ENCODE measurements at places on chromosomes 2 and 18.

DNA sequence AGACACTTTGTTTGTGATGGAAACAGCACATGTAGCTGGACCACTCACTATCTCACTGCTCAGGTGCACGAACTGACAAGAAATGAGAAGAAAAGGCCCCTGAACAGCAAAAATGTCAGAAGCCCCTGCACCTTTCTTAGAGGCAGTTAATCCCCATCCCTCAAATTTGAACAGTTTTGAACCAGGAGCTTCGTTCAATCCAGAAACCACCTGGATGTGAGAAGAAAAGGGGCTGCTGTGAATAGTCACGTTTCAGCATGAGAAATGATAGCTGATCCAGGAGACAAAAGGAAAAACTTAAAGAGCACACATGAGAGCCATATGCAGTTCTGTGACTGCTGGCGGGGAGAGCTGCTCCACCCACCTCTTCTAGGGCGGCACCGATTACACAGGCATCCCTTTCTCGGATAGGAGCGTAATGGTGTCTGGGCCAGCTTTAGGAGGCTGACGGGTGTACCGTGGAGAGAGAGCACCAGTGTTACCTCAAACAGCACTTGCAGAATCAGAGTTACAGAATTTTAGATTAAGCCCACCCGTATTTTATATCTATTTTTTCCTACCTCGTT lies 117.0 kb upstream of the EML6 start:
- DNase-seq = peak; percentile 55

DNA sequence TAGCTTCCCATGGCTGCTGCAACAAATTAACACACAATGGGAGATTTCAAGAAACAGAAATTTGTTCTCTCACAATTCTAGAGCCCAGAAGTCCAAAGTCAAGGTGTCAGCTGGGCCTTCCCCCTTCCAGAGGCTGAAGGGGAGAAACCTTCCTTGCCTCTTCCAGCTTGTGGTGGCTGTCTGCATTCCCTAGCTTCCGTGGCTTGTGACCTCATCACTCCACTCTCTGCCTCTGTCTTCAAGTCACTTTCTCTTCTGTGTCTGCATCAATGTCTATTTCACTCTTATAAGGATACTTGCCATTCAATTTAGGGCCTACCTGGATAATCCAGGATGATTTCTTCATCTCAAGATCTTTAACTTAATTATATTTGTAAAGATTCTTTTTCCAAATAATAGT lies 16.8 kb upstream of the SRBD1 start:
- no peak for DNase-seq

DNA sequence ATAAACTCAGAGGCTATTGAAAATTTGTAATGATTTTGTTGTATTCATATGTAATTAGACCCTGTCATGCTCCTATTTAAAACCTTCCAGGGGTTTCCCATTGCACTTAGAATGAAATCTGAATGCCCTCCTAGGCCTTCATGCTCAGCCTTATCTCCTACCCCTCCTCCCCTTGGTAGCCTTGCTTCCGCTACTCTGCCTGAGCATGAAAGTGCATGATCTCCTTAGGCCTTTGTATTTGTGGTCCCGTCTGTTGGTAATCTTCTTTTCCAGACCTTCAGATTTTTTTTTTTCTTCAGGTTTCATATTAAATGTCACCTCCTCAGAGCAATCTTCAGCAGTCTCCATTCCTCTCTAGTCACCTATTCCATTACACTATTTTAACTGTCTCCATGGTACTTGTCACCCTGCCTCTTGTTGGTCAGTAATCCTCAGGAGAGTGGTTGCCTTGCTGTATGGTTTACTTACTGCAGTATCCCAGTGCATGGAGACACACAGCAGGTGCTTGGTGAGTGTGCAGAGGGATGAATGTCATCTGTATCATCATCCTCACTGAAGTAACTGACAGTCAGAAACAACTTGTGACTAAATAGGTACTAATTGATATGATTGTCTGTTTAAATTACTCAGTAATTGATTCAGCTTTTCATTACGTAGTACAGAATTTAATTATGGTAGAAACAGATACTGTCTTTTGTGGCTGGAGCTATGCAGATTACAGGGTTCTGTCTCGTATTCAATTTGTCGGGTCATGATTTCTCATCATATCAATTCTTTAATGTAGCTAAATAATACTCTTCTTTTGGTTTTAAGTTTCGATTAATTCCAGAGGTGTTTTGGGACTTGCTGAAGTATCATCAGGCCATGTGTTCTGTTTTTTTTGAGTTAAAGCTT lies 63.9 kb downstream of the PHLPP1 start:
- no peak for DNase-seq

GRCh38 chr2:237221443-237221842 lies 135.8 kb downstream of the COPS8 start:
- no peak for DNase-seq

GRCh38 chr2:127196998-127197397 lies 23.1 kb downstream of the CYP27C1 start:
- no peak for DNase-seq

DNA sequence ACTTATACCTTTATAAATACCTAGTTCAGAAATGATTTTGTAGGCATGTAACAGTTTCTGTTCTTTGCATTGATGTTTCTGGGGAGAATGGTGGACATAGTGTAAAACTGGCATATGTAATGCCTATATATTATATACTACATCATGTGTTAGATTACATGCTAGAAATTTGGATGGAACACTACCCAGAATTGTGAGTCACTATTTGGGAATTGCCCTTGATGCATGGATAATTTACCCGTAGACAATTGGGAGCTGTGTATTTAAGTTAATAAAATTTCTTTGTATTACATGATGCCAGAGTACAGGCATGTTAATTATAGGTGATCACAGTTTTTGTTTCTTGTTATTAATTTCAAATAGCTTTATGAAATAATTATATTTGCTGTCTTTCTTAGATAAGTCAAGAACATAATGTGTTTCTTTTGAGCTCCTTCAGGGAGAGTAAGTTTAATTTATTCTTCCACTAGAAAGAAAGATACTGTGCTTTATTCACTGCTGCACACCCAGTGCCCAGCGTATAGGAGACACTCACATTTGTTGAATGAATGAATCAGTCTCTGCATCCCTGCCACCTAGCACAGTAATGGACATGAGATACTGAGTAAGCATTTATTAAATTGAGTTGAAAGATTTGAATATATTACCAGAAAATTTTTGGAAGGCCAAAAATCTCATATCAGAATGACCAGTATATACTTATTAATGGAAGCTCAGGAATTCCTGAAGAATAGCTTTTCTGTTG lies 16.9 kb downstream of the ACSL3 start:
- no peak for DNase-seq

DNA sequence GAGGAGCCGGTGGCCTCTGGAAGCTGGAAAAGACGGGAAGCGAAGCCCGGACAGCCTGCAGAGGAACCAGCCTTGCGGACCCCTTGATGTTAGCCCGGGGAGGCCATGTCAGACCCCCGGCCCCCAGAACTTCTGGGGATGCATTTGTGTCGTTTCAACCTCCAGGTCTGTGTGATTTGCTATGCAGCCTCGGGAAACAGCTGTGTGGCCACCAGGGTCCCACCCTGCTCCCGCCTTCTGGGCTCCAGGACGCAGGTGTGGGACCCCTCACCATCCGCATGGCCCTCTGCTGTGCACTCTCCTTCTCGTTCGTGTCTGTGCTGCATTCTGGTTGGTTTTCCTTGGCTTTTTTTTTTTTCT lies 13.3 kb downstream of the NEU4 start:
- DNase-seq = no peak

- DNase-seq = no peak
These were observed 409.2 kb upstream of the NRP2 start for GRCh38 chr2:205273148-205273547.

GRCh38 chr2:203648273-203648672 lies 58.2 kb upstream of the CD28 start:
- no peak for DNase-seq

GRCh38 chr2:2456721-2457120 lies 125.6 kb upstream of the MYT1L start:
- DNase-seq = no peak

DNA sequence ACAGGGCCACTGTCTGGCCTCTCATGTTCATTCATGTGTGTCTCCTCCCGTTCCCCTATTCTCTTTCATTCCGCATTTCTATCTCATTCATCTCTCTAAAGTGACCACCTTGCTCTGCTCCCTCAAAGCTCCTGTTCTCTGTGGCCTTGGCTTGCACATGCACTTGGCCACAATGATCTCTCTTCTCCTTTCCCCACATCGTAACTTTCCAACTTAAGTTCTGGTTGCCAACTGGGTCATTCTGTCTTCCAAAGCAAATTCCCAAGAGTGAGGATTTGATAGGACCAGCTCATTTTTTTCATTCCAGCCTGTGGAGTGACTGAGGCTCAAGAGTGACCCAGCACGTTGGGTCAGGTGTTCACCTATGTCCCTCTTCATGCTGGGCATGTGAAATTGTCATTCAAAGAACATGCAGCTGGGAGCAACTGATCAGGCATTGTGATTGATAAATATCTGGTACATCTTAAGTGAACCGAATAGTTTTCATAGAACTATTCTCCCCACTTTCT lies 14.3 kb upstream of the ITGA6 start:
- DNase-seq = no peak

- DNase-seq = no peak
These were observed 28.7 kb downstream of the MTERF4 start for GRCh38 chr2:241073166-241074064.

- no peak for DNase-seq
These were observed 271.0 kb downstream of the NEDD4L start for GRCh38 chr18:58315041-58315440.

DNA sequence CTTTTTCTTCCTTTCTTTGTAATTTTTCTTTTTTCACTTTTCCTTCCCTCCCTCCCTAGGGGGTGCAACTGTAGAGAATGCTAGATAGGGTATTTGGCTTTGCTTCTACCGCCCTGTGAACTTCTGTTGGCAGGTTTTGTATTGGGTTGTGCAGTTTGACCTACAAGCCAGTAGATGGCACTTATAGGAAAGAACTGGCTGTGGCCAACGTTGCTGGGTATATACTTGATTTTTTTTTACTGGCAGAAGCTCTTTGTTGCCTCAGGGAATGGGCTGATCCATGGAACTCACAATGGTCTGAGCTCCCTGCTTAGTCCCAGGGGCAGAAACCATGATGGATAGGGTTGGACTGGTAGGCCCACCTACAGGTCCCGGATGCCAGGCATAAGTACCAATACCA lies 1019.5 kb upstream of the LRRTM1 start:
- DNase-seq = no peak

- no peak for DNase-seq
These were observed 2.4 kb downstream of the OSR1 start for GRCh38 chr2:19355931-19356544.

DNA sequence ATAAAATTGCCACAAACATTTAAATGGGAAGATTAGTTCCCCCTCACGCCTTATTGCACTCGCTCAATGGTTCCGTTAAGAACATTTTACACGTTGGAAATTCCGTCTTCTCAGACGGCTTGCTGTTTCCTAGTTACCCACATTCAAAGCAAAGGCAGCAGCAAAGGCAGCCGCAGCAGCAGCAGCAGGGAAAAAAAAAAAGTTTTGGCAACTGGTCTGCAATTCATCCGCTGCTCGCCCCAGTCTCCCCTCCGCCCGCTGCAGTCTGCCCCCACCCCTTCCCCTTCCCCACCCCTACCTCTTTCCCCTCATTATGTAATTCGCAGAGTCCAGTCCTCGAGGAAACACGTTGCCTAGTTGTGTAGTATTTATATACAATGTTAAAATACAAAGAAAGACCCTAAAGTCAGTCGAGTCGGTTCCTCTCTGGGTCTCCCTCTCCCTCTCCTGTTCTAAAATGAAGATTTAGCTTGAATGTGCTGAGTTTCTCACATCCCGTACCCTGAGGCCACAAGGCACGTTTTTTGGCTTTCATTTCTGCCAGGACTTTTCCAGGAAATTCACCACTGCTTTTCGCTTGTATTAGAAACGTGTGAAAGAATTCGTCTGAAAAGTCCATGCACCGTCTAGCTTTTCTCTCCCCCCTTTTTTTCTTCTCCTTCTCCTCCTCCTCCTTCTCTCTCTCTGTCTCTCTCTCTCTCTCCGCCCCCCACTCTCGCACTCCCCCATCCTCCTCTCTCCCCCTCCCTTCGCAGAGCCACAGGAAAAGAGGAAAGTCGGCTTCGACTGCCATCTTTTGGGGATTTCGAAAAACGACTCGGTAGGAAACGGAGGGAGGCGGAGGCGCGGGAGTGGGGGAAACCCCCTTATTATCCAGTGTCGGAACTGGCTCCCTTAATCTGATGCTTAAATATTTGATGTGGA lies 140.0 kb downstream of the MEIS1 start:
- DNase-seq = peak; percentile 26

DNA sequence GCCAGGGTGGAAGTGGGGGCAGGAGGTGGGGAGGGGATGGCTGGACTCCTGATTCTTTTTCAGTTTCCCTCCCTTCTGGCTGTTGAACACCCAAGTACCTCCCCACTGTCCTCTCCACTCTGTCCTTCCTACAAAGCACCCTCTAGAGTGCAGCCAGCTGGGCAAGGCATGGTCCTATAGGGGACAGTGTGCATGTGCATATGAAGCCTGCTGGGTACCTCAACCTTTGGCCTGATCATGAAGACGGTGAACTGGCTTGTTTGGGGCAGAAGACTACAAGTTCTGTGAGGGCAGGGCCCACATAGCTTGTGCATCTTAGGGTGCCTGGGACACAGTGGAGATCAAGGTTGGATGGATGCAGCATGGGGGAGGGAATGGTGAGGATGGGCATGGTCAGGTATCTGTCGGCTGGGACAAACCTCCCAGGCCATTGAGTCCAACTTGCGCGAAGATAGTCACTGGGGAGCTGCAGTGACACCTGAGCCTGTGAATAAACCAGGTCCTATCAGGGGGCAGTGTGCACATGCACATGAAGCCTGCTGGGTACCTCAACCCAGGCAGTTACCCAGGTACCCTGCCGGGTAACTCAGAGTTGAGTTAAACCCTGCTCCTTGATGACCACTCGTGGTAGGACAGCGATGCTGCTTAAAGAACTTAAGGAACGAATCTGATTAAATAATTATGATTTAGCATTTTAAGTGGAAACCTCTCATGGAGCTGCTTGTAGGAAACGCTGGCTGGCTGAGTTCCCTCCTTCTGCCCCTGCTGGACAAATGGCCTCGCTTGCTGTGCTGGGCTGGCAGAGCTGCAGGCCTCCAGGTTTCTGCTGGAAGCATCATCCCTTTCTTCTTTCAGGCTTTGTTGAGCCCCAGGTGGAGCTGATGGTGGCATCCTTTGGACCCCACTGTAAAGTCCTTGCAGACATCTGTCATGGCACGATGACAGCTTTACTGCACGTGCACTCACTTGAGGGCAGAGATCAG lies 84.0 kb downstream of the POLR1A start:
- no peak for DNase-seq

- DNase-seq = peak; percentile 10
These were observed 25.5 kb upstream of the SNED1 start for GRCh38 chr2:240972636-240973521.

GRCh38 chr2:230700447-230700846 lies 12.2 kb upstream of the CAB39 start:
- no peak for DNase-seq
